IPS DF 6.9 (cell line): ENCODE measurements at places on chromosomes 5 and 9.

DNA sequence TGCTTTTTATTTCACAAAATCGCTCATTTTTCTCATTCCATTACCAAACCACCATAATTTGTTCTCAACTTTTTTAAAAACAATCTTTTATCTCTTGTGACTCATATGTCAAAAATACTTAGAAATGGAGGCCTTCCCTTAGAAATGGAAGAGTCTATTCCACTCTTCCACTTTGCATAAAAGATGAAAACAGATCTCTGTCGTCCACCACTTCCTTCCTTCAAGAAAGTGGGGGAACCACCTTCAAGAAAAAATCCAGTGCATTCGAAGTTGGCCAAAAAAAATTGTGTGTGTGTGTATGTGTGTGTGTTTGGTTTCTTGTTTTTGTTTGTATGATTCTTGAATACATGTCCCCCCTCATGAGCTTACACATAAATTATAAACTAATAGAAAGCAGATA, 628.8 kb upstream of the DMAC1 start:
- DNase-seq, result no peak

- no peak for DNase-seq
These were observed 19.4 kb upstream of the NOTCH1 start for GRCh38 chr9:136565086-136565714.

DNA sequence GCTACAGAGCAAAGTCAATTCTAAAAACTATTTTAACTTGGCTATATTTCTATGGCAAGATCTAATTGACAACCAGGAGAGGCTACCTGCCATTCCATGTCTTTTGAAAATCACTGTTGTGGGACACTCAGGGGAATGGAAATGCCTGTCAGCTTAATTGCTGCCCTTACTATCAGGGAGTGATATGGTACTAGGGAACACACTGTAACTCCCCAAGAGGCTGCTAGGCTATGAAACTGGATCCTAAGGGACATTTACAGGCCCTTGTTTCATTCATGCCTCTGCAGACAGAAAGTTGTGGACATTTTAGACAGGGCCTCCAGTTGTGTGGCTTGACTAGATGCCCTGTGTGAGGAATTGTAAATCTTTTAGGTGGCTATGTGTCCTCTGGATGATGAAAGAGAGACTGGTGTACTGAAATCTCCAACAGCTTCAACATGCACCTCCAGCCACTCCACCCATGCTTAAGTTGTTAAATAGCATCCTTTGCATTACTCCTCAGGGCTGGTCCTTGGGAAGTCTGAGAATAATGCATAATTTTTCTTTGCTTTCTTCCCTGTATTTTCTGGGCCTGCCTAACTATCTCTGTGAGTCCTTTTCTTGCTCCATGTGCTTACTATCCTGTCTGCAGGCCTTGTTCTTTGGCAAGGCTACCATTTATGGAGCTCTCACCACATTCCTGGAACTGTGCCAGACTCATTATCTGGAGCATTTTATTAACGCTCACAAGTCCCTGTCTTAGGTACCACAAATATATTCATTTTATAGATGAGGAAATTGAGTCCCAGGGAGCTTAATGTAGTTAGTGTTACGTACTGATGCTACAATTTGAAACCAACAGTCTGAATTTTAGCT, 3.2 kb downstream of the MROH2B start:
- no peak for DNase-seq

DNA sequence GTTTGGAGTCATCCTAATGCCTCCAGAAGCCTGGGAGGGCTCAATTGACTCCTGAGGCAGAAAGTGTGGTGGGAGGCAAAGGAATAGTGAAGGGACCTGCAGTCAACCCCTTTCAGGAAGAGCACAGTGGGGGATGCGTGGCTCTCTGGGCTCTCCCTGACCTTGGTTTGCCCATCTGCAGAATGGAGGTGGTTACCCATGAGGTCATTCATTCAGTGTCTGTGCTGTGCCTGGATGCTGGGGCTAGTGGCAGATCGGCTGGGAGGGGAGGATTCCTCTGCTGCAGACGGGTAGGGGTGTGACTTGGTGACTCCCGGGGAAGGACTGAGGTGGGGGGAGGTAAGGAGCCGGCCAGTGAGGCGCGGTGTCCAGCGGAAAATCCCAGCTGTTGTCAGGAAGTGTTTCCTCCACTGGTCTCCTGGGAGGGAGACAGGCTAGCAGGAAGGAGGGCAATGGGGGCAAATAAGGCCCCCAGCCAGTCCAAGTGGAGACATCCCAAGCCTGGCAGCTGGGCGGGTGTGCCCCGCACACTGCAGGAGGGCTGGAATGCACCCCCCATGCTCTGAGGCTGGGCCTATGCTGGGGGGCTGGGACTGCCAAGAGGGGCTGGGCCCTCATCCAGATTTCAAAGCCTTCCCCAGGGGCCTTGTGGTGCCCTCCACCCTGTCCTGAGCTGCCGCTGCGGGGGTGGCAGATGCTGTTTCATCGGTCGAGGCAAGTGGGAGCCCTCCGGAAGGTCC, 10.9 kb downstream of the CXXC5 start:
- DNase-seq, result no peak

- DNase-seq, result no peak
These were observed 167.3 kb downstream of the MUSK start for GRCh38 chr9:110835859-110836271.

DNA sequence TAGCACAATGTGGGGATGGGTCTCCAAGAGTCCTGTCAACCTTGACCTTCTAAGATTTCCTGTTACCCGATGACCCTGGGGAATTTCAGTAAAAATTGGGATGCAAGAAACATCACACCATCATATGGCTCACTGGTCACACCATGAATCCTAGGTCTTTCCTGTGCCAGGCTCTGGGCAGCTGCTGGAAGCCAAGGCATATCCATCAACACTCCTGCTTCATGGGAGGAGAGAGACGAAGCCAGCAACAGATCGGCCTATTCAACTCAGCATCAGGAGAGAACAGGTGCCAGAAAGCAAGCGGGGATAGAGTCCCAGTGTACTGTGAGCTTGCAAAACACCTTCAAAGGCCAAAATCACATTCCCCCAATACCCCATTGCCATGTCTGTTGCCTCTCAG, 6.5 kb upstream of the NEK6 start:
- no peak for DNase-seq
